Activated T-cell treated with anti-CD3 and anti-CD28 coated beads for 48 hours (primary cell): ENCODE measurements at places on chromosomes 3 and 15.

GRCh38 chr15:52306270-52306669, 10.7 kb upstream of the MYO5C start:
- no peak for DNase-seq

DNA sequence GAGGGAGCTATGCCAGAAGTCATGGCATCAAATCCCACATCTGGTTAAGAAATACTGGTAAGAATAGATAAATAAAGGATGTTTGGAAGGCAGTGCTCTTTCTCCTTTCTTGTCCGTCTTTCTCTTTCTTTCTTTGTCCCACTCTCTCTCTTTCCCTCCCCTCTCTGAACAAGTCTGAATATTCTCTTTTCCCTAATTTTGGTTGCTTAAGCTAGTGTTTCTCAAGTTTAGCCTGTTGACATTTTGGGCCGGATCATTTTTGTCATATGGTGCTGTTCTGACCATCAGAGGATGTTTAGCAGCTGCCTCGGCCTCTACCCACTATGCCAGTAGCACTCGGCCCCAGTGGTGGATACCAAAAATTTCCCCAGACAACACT, 405.3 kb upstream of the C2CD4B start:
- DNase-seq: no peak

GRCh38 chr3:113535898-113536297, 3.5 kb downstream of the SIDT1 start:
- no peak for DNase-seq

GRCh38 chr3:106759731-106760130, 617.5 kb upstream of the CCDC54 start:
- no peak for DNase-seq

GRCh38 chr3:128345196-128345595, 121.5 kb downstream of the DNAJB8 start:
- DNase-seq: no peak

DNA sequence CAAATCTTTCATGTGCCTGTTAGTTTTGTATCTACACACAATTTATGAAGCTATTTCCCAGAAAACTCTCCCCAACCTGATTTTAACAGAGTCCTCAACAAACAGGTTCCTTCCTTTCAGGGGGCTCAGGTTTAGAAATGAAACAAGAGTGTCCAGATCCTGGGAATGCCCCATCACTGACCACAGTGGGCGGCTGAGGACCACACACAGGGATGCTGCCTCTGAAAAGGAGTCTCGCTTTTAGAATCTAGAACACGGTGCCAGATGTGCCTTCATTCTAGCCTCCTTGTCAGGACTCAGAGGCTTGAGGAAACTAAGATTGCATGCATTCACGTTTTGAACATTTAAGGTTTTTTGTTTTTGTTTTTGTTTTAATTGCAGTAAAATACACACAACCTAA, 115.0 kb downstream of the FOXB1 start:
- no peak for DNase-seq

DNA sequence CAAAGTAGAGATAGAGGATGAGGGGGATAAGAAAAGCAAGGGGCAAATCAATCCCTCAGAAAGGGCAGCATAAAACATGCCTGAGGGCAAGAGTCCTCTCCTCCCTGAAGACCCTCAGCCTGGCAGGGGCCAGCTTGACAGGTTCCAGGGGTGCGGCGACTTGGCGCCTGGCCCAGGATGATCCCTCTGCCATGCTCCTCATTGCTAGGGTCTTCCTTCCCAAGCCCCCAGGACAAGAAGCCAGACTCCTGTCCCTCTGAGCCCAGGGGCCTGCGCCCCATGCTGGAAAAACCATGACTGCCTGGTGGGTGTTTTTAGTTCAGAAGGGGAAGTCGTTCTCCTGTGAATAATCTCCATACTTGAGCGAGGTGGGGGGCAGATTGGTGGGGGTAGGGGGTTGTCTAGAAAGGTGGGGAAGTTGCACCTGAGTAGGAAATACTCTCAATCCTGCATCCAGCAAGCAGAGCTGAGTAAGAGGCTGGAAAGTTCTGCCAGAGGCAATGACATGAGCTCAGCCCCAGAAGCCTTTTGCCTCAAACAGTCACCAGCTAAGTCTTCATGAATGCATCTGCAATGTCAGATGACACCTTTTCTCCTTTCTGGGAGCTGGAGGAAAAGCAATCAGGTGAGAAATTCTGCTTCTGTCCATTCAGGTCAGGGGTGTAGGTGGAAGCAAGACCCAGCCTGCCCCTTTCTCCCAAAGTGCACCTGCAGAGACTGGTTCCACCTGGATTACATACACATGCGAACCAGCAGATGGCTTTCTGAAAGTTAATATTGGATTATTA, 18.3 kb downstream of the SLC12A8 start:
- DNase-seq: no peak

DNA sequence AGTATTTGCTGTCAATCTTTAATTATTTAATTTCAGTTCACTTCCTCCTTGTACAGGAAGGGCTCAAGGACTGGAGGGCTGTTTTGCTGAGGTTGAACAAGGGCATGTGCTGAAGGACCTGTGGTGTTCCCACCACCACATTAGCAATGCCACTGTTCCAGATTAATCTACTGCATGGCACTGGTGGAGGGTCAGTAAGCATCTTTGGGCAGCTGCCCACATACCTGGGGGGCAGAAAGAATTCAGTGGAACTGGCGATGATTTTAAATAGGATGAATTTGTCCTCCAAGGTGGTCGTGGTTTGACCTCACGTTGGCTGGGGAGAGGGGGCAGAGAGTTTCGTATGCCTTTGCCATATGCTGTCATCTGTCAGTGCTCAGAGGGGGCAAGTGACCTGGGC, 244.8 kb downstream of the TLE3 start:
- DNase-seq: no peak

DNA sequence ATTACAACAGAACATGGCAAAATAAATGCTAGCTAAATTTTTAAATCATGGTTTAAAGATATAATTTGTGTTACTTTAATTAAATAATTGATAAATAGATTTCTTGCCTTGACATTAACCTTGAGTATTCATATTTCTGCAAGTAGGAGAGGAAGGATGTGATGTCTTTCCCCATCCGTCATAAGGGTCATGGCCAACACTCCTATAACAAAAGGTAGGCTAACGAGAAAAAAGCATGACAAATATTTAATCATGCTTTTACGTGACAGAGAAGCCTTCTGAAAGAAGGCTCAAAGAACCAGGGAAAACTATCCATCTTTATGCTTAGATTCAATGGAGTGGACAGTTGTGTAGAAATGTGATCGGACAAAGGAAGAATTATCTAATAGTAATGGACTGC, 135.2 kb downstream of the SERPINI1 start:
- DNase-seq: no peak

- peak; percentile 90 for DNase-seq
Observed at GRCh38 chr3:8963137-8963853, at the start of gene RAD18. TSS of gene RAD18 (minus strand) at chr3:8963472. CDS start at chr3:8963385, 87 bp downstream.

- DNase-seq: no peak
Observed at GRCh38 chr15:76204916-76205460, 106.3 kb downstream of the ETFA start.

GRCh38 chr3:113746548-113747282, at the start of gene ATP6V1A:
TSS of gene ATP6V1A (plus strand) at chr3:113747035. CDS start at chr3:113778754, 31,719 bp downstream.
- DNase-seq: peak; percentile 79

DNA sequence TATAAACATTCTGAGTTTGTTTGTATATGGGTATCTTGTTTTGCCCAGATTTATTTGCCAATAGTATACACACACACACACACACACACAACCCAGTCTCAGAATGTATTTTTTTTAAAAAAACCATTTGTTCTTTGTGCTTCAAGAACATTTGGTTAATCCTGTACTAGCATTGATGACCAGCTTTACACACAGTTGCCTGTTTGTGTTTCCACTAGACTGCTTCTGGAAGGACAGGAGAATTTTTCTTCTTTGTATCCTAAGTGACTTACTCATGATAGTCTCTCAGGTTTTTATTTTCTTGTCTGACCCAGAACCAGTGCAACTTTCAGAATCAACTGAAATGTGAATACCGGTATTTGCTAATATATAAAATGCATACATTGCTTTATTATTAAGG, 40.5 kb downstream of the U2SURP start:
- no peak for DNase-seq

GRCh38 chr3:148582126-148582525, 115.6 kb upstream of the AGTR1 start:
- no peak for DNase-seq

DNA sequence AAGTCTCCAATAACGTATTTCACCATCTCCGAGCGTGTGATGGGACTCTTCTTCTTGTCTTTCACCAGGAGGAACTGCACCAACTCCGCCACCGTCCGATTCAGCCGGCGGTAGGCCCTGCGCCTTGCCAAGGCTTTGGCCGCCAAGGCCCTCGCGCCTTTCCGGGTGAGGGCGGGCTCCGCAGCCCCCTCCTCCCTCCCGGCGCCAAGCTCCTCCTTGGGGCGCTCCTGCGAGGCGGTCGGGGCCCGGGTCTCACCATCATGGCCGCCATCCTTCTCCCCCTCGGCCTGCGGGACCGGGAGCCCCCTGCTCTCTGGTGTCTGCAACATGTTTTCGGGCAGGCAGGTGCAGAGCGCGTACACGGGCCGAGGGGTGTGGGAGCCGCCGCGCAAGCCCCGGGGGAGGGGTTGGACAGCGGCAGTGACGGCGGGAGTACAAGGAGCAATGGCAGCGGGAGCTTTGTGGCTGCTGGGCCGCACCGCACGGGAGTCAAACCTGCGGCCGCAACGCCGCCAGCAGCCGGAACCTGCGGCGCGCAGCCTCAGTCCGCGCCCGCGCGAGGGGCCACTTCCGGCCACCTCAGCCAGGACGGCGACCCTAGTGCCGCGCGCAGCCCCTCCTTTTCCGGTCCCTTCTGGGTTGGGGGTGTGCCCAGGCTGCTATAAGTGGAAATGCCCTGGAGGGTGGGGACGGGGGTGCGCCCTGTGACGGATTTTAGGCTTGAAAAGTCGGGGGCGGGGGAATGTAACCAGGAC, at the start of gene MAGEF1:
Gene MAGEF1, minus strand, starts transcription at position 572 of the 755 bp plus-strand sequence. Its CDS starts 243 bp downstream, at position 329.
- DNase-seq: peak; percentile 77

DNA sequence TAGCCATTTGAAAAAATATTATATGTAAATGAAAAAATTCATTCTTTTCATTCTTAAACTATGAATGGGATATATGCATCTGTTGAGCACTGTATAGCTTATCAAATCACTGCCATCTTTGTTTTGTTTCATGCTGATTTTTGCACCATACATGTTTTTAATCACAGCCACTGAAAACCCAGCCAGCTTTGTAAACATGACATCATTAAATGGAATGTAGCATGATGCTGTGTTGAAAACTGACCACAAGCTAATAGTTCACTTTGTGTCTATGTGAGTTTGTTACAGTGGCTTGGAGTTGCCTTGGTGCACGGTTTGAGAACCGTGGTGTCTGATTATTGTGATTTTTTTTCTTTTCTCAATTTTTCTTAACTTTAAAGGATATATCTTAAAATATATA, 75.7 kb downstream of the GMPS start:
- no peak for DNase-seq

DNA sequence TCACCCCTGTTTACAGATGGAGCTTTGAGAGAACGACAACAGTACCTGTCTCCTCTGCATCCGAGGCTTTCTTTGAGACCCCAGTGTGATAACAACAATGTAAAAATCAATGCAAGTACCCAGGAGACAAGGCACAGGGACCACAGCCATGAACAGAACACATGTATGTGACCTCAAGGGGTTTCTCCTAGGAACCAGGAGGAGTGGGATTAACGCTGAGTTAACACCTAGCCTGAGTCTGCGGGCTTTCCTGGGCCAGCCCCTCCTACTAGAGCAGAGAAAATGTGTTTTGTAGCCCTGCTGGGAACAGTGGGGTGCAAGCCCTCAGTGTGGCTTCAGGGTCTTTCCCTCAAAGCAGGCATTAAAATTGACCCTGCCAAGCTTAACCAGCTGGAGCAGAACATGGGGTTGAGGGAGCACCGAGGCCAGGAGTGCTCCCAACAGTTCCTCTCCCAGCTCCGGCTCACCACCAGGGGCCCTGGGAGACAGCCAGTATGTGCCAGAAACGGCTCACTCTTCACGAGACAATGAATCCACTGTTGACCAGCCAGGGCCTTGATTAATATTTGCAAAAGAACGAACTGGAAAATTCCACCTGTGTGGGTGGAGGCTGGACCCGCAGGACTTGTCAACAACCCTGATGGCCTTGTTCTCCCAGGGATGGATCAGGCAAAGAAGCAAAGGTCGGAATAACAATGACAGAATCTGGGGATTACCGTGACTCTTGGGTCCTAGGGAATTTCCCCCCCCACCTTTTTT, 3.6 kb downstream of the CHDH start:
- DNase-seq: no peak

- DNase-seq: no peak
Observed at GRCh38 chr3:41103200-41103599, 96.1 kb upstream of the CTNNB1 start.

DNA sequence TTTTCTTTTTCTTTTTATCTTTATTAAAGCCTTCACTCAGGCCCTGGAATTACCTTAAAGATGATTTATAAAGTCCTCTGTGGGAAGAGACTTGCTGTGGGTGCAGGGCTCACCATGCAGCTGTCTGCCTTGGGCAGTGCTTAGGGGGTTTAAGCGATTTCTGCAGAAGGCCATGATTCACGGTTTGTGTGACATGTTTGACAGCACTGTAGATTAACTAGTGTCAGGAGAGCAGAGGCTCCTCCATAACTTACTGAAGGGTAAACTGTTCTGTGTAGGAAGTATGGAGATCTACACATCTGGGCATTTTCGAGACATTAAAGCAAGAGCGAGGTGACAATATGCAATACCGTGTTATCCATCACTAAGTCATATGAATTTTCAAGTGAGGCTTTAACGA, 137.7 kb downstream of the LRIG1 start:
- no peak for DNase-seq

DNA sequence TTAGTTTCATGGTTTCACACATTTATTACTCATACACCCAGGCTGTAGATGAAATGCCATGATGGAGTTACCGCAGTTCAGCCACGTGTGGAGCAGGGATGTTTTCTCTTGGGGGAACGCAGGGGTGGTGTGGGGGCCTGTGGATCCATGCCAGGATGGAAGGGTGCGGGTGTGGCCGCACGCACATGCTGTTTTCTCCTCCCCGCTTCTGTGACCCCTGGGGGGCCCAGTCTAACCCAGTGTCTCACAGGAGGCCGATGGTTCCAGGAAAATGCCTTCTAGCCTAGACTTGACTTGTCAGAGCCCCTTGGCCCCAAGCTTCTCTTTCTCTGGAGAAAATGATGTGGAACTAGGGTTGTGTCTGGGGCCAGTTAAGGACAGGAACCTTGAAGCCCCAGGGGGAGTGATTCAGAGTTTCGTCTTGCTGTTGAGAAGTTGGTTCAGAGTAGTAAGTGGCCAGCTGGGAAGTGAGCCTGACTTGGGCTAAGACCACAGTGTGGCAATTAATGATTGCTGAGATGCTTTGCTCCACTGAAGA, 240.4 kb upstream of the BHLHE40 start:
- no peak for DNase-seq

- no peak for DNase-seq
Observed at GRCh38 chr3:87333393-87333892, 57.1 kb upstream of the POU1F1 start.
